Left colon (tissue), 2 donors: ENCODE measurements at places on chromosomes 7 and 10. TPM values are rescaled to one million over a fixed set of nuclear protein-coding genes. Genes with fewer than 3 reads are reported as not detected.
A peak's percentile ranks its signal among the peaks of the same experiment; 100 is the strongest.

GRCh38 chr10:74730246-74730645 lies 96.2 kb upstream of the KAT6B start:
- DNase-seq = no peak

- no peak for DNase-seq
Measured at GRCh38 chr10:114281006-114281405, 42.0 kb downstream of the VWA2 start.

DNA sequence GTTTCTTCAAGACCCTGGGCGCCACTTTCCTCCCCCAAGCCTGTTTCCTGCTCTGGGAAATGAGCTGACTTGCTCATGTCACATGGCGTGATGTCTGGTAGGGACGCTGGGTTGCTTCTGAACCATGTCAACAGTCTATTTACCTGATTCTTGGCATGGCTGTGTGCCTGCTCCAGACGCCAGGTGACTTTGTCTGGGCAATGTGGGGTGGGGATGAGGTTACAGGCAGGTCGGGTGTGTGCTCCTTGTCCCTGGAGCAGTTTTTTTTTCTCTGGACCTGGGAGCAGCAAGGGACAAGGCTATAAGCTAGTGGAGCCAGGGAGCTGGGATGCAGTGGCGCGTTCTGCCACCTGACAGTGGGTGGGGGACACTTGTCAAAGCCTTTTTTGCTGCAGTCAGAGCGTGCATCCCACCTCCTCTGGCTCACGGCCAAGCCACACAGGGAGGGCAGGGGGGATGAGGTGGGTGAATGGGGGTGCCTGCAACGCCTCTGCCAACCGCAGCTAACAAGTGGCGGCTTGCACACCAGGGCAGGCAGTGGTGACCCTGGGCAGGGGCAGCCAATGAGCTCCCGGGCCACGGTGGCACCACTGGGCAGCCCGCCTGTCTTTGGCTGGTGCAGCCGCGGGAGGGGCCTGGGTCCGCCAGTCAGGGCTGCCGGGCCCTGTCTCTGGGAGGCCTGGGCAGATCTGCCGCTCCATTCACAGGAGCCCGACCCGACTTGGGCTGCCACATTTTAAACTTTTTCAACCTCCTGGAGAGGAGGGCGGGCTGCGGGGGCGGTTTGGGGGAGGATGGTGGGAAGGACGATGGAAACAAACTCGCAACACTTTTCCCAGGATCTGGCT lies 22.9 kb downstream of the DNAJB12 start:
- peak; percentile 93 for DNase-seq

The KCP gene
- 1.6 TPM for total RNA-seq

The TDRD1 gene
- total RNA-seq = 2.9 TPM

The TMEM130 gene
- total RNA-seq = 0.24 TPM
